ENCODE measurements at places on chromosomes 7 and 10. TPM values are rescaled to one million over a fixed set of nuclear protein-coding genes. Genes with fewer than 3 reads are reported as not detected.

GRCh38 chr10:114683593-114683992 lies 25.5 kb upstream of the ABLIM1 start:
- no peak overlapping the region for H3K4me3 ChIP-seq
- no peaks in the 10 kb centered on the region for H3K36me3 ChIP-seq
- H3K4me1 ChIP-seq, result peaks cover 50% of the 10 kb centered on the region
- H3K27ac ChIP-seq, result no peak overlapping the region

DNA sequence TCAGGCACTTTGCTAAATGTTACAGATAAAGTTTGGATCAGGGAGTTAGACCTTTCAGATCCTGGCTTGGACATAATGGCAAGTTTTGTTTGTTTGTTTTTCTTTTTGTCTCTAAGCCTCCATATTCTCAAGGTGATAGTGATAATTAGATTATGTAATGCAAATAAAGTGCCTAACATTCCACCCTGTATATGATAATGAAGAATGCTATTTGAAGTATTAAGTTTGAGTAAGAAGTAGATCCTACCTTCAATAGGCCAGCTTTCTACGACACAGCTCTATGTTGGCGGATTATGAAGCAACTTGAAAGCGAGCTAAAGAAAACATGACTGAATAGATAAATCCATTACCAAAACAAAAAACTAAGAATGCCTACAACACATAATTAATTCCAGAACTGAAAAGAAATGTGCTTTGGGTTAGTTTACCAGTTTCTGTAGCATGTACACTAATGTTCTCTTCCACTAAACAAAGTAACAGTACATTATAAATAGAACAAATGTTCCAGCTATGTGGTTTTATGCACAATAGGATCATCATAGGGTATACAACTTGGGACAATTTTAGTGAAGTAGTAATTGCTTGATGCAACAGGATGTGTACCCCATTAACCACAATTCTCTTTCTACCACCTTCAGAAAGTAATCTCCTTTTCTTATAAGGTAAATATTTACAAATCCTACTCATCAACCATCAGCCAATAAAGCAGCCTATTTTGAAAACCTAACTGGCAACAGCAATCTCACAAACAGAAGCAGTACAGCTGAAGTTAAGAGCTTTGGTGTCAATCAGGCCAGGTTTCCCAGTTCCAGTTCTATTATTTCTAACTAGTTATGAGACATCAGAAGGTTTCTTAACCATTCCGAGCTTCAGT lies 1.5 kb downstream of the SEM1 start:
- no peak for DNase-seq
- H3K27me3 ChIP-seq, result peaks cover 1% of the 10 kb centered on the region
- H3K4me1 ChIP-seq, result peaks cover 34% of the 10 kb centered on the region
- H3K36me3 ChIP-seq, result no peaks in the 10 kb centered on the region
- peak overlapping the region; percentile 93 for H3K4me3 ChIP-seq
- H3K27ac ChIP-seq, result peak overlapping the region; percentile 66

- H3K36me3 ChIP-seq, result no peaks in the 10 kb centered on the region
- H3K4me1 ChIP-seq, result peaks cover 15% of the 10 kb centered on the region
- H3K27me3 ChIP-seq, result no peaks in the 10 kb centered on the region
- DNase-seq, result no peak
- H3K4me3 ChIP-seq, result no peak overlapping the region
Measured at GRCh38 chr10:88893611-88894010, 13.6 kb downstream of the STAMBPL1 start.

- H3K4me1 ChIP-seq, result peaks cover 23% of the 10 kb centered on the region
- H3K27me3 ChIP-seq, result no peaks in the 10 kb centered on the region
- peaks cover 38% of the 10 kb centered on the region for H3K36me3 ChIP-seq
- peak overlapping the region; percentile 36 for H3K27ac ChIP-seq
Measured at GRCh38 chr10:69389827-69390490, 26.8 kb downstream of the TACR2 start.

- DNase-seq, result no peak
- peaks cover 2% of the 10 kb centered on the region for H3K36me3 ChIP-seq
- H3K27me3 ChIP-seq, result peaks cover 4% of the 10 kb centered on the region
- H3K4me1 ChIP-seq, result peaks cover 8% of the 10 kb centered on the region
- H3K4me3 ChIP-seq, result no peak overlapping the region
Measured at GRCh38 chr7:43458330-43459018, 124.4 kb upstream of the STK17A start.

DNA sequence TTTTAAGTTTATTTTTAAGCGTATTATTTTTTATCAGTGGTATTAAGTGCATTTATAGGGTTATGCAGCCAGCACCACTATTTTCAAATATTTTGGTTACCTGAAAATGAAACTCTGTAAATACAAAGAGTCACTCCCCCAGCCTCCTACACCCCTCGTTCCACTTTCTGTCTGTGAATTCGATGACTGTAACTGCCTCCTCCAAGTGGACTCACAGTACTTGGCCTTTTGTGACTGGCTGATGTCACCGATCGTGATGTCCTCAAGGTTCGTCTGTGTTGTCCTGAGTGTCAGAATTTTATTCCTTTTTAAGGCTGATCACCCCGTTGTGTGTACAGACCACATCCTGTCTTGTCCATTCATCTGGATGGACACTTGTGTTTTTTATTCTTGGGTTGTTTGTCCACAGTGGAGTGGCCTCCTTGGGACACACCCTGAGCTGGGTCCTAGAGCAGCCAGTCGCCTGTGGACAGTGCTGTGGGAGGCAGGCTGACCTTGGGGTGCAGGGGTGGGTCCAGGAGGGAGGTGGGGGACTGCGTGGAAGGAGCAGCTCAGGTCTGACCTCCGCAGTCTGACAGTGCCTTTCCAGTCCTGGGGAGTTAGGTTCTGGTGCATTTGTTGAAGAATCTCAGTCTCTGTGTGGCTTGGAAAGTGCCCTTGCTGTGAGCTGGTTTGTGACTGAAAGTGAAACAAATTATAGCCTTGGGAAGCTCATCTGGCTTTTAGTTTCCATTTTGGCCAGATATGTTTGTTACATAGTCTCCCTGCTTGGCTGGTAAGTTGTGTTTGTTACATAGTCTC lies 6.9 kb downstream of the MTG1 start:
- peaks cover 16% of the 10 kb centered on the region for H3K4me1 ChIP-seq
- H3K27ac ChIP-seq, result no peak overlapping the region
- H3K4me3 ChIP-seq, result no peak overlapping the region
- peaks cover 30% of the 10 kb centered on the region for H3K36me3 ChIP-seq
- no peak for DNase-seq

GRCh38 chr7:128122576-128123290 lies 91.5 kb upstream of the LRRC4 start:
- peaks cover 19% of the 10 kb centered on the region for H3K27me3 ChIP-seq
- no peak overlapping the region for H3K27ac ChIP-seq
- no peak for DNase-seq

GRCh38 chr10:65423043-65423442 lies 1502.8 kb upstream of the LRRTM3 start:
- no peak for DNase-seq
- H3K27me3 ChIP-seq, result no peaks in the 10 kb centered on the region
- peaks cover 29% of the 10 kb centered on the region for H3K4me1 ChIP-seq
- no peak overlapping the region for H3K27ac ChIP-seq
- no peaks in the 10 kb centered on the region for H3K36me3 ChIP-seq
- no peak overlapping the region for H3K4me3 ChIP-seq

The TAS2R5 gene
- 1.5 TPM for total RNA-seq

The LRRTM3 gene
- total RNA-seq, result 0.15 TPM

The LDB3 gene
- 4.0 TPM for total RNA-seq

The RGR gene
- total RNA-seq, result not detected

The ASZ1 gene
- total RNA-seq, result not detected

All from chondrocyte (in vitro differentiated cells).